ENCODE measurements at places on chromosomes 11 and 22.
A peak's percentile ranks its signal among the peaks of the same experiment; 100 is the strongest.

GRCh38 chr11:117825538-117826189, 1.1 kb upstream of the FXYD2 start:
- no peak for DNase-seq

GRCh38 chr22:17656870-17657395, 18.4 kb downstream of the BCL2L13 start:
- DNase-seq: no peak

GRCh38 chr11:129372609-129373488, 2.8 kb upstream of the BARX2 start:
- no peak for DNase-seq

DNA sequence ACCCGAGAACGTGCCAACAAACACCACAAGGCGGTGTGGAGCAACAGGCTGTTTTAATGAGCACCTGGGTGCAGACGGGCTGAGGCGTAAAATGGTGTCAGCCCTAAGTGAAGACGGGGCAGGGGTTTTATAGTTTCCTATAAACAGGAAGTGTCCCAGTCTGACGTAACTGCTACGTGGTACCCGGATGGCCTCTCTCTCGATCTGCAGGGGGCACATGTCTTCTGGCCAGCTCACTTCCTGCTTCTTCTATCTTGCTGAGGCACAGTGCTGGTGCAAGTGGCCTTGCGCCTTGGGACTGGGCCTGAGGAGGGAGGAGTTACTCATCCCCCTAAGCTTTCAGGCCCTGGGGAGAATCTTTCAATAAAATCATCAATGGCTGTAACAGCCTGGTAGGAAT, 20.9 kb downstream of the OOSP3 start:
- DNase-seq: no peak

DNA sequence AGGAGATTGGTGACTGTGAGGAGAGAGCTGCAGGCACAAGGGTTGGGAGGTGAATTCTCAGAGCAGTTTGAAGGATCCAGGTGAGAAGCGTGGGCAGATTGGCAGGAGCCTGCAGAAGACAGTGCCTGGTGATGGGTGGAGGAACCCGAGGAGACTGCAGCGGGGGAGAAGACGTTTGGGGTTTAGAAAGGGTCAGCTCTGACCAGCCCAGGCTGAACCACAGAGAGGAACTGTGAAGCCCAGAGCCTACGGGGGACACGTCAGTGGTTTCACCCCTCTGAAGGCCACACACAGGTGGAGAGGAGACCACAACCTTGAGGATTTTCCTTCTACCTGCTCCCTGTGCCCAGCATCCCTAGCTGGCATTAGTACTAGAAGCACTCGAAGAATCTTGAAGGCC, 154.8 kb upstream of the TBCEL start:
- DNase-seq: no peak

DNA sequence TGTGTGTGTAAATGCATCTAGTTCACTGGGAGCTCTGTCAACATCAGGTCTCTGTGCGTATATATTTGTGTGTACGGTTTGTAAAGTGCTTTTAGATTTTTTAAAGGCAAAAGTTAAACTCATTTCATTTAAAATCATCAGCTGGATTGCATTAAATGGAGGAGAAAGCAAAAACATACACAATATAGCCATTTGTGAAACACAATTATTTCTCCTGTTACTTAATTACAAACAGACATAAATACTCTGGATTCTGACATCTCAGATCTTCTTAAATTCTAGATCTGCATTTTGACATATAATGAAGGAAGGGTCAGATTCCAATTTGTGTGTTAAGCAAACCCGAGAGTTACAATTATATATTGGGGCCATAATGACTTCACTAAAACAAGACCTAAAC, 275.4 kb upstream of the NARS2 start:
- no peak for DNase-seq

GRCh38 chr11:63768237-63769041, at the start of gene ZFTA:
Gene ZFTA (minus strand): TSS chr11:63768775. CDS start chr11:63768622, 153 bp downstream.
- DNase-seq: no peak

GRCh38 chr11:8480858-8481257, 113.2 kb downstream of the STK33 start:
- no peak for DNase-seq

DNA sequence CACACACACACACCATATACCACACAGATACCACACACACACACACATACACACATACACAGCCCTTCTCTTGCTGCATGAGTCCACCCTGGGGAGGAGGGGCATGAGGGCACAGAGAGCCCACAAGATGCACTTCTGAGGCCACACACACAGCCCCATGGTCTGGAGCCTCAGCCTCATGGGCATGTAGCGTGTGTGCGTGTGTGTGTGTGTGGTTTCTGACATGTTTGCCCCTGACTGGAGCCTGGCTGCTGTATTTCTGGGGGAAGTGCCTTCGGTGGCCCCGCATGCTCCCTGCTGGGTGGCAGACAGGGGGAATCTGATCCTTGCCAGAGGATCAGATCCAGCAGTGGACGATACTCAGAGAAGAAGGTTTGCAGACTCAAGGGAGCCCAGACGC, 97.0 kb upstream of the PRR5 start:
- no peak for DNase-seq

GRCh38 chr11:113189909-113190667, 124.3 kb upstream of the TTC12 start:
- no peak for DNase-seq

DNA sequence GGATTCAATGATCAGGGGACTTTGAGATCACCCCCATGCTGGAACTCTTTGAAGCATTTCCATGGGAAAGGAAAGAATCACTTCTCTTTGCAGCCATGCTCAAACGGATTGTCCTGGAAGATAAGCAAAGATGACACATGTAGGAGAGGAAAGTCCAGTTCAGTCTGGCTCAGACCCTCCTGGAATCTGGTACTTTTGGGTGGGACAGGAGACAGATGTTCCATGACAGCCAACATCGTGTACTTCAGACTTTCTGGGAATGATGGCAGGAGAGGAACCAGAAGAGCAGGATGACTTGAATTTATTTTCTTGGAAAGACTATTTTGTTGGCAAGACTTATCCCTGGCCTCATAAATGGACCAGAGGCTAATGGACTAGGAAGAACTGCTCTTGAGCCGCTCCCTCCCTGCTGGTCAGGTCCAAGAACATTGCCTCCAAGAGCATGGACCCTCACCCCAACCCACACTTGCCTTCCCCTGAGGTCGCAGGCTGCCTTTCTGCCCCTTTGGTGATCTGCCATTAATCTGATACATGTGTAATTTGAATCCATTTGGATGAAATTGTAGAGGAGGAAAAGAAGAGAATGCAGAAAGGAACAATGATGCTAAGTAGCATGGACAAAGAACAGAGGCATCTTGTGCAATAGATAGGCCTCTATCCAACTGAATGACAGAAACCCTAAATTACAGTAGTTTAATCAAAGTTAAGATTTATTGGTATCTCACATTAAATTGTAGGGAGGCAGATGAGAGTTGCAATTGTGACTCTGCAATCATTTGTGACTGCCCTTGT, 201.0 kb downstream of the SNX19 start:
- DNase-seq: no peak

DNA sequence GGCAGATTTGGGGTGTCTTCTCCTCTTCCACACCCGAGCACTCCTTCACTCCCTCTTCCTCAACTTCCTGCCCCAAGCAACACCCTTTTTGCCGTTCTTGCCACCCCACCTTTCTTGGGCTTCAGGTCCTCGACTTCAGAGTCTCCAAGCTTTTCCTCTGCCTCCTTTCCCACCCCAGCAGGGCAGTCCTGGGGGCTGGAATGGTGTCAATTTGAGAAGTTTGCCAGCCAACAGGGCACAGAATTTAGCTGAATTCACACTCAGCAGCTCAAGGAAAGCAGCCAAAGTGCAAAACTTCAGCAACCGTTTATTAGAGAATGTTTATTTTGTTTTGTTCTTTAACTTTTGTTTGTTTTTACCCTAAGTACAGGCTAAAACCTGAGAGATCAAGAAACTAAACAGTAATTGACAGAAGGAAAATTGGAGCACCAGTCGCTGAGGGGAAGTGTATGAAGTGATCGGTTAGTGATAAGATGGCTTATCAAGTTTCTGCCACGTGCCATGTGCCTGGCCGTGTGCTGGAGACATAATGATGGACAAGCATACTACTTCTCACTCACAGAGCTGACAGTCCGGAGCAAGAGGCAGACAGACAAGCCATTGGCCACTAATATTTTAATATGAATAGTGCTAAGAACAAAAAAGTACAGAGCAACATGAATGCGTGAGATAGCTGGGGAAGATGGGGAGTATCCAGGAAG, 44.4 kb downstream of the AHNAK start:
- no peak for DNase-seq

GRCh38 chr22:39174498-39175352, 22.2 kb upstream of the CBX7 start:
- DNase-seq: peak; percentile 41

GRCh38 chr22:45330548-45330947, 20.8 kb downstream of the FAM118A start:
- DNase-seq: no peak

GRCh38 chr11:76792505-76793264, 9.5 kb downstream of the TSKU start:
- no peak for DNase-seq

- DNase-seq: no peak
These were observed 82.9 kb downstream of the KIRREL3 start for GRCh38 chr11:126917531-126918204.

DNA sequence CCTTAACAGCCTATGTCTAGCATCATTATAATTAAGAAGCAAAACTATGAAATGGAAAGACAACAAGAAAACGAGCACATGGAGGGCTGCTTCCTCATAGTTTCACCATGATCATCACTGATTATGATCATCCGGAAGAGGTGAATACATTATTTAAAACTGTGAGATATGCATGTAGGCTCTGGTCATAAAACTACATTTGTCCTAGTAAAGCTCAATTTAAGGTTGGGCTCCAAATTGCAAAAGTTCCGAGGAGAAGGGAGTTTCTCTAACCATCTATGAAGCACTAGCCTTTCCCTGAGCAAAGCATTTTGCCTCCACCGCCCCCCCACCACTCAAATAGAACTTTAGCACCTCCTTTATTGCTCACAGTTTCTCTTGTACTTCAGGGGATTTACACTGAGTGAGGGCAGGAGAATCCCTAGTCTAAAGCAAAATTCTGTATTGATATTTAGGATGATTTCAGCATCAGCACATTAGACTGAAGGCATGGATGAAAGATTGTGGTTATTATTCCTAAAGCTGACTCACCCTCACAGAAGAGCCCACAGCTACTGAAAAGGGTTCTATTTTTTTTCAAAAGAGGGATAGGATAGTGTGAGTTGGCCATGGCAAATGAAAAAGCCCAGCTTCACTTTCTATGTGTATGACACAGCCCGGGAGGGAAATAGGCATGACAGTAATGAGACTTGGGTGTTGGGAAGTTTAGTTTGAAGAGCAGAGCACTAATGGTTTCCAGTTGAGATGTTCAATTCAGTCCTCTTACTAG, 203.4 kb downstream of the CADM1 start:
- no peak for DNase-seq

DNA sequence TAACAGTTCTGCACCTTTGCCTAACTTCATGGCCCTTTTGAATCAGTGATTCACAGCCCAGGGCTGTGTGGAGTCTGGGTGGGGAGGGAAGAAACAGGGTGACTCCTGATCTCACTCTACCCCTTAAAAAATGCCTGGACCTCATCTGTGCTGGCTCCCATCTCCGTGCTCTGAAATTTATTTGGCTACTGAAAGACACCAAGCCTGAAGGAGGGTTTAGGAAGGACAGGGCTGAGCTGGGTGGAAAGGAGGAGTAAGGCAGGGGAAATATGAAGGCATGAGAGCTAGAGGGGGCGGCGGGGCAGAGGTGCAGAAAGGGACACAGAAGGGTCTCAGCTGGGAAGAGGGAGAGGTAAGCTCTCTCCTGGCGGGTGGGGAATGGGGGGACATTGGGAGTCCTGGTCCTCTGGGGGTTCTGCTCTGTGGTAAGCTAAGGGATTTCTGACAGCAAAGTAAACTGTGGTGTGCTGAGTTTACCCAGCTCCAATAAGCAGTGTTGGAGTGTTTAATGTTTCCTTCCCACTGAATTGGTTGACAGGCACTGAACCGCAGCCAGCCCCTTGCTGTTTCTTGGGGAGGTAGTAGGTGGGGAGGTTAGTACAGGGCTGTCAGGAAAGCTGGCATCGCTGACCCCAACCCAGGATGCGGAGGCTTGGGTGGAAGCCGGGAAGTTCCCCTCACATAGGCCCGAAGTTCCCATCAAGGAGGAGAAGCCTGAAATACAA, 71.1 kb downstream of the RPUSD4 start:
- no peak for DNase-seq

- peak; percentile 95 for DNase-seq
These were observed 55.1 kb downstream of the ARHGEF12 start for GRCh38 chr11:120391292-120391691.

DNA sequence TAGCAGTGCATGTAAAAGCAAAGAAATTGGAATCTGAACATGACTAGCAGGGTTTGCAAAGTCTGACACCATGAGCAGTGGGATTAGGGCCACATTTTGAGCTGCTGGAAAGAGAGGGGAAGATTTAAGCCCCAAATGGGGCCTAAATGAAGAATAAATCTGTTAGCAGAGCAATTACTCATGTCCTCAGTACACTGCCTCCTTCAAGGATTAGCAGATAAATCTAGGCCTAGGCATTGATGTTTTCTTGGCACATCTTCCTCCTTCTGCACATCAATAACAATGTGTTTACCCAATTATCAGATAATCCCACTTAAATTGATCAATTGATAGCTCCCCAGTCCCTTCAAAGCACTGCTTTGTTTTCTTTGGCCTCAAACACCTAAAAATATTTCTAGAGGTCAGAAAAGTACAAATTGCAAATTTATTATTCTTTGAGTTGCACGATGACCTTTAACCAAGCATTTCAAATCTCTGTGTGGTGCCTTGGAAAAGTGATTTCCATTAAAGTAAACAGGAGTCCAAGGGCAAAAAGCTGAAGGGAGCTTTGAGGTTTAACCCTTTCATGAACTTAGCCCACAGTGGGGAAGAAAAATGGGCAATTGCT, 514.7 kb upstream of the CHORDC1 start:
- no peak for DNase-seq

- DNase-seq: no peak
These were observed 6.4 kb downstream of the BATF2 start for GRCh38 chr11:64990222-64990923.

DNA sequence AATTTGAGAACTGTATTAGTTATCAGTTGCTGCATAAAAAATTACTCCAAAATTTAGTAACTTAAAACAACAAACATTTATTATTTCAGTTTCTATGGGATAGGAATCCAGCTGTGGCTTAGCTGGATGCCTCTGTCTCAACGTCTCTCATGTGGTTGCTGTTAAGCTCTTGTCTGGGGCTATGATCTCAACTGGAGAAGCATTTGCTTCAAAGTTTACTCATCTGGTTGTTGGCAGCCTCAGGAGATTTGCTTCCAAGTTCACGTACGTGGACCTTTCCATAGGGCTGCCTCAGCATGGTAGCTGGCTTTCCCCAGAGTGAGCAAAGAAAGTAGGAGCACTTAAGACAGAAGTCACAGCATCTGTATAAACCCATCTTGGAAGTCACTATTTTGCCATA, 144.9 kb upstream of the SESN3 start:
- no peak for DNase-seq

GRCh38 chr22:37741312-37741795, 44.5 kb downstream of the TRIOBP start:
- peak; percentile 41 for DNase-seq

Data from pons (tissue), 1 donor.